Pulmonary artery endothelial cell (primary cell): ENCODE measurements at places on chromosomes 16 and 17.

DNA sequence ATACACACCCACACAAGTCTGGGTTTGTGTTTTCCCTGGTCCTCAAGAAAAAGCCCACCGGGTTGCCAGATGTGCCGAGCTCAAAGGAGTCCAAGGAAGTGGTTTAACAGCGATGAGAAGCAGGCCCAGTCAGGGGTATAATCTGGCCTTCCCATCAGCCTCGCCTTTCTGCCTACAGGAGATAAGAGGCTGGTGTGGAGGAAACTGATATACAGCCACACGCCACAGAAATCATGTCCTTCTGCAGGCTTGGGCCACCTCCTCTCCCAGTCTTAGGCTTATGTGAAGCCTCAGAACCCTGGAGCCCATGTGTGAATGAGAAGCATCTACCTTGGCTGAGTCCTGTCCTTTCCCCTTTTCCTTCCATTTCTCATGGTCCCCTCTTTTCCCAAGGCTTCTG, 43.6 kb upstream of the MMP2 start:
- DNase-seq: no peak

DNA sequence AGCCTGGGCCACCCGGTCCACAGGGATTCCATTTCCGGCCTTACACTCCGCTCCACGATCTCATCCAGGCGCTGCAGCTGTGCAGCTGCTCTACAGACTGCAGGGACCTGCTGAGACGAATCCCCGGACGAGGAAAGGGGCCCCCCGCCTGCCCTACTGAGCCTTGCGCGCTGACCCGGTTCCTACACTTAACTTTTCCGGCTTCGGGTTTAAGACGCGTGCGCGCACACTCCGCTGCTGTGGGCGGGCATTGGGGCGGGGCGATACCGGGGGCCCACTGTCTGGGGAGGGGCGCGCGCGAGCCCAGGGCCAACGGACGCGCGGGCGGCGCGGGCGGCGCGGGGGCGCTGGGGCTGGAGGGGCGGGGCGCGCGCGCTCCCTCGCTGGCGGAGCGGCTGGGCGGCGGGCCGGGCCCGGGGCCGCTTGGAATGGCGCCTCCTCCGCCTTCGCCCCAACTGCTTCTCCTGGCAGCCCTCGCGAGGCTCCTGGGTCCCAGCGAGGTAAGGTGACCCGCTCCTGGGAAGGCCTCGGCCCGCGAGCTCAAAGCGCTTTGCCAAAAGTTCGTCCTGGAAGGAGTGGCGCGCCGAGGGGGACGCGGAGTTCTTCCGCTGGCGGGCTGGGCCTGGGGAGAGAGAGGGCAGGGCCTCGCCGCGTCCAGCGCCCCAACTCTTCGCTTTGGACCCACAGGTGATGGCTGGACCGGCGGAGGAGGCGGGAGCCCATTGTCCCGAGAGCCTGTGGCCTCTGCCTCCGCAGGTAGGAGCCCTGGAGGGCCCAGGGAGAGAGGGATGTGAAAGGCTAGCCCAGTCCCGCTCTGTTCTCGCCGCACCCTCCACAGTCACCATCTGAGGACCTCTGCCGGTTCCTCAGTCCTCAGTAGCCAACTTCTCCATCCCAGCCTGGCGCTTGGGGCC, at the start of gene TP53I13:
TP53I13 (plus strand) TSS at position 371 of the 914 bp plus-strand sequence; CDS start at position 429, 58 bp downstream.
- no peak for DNase-seq

GRCh38 chr16:52491216-52491615, 55.7 kb downstream of the TOX3 start:
- no peak for DNase-seq

- no peak for DNase-seq
Measured at GRCh38 chr17:41615454-41615853, 2.9 kb upstream of the KRT16 start.

DNA sequence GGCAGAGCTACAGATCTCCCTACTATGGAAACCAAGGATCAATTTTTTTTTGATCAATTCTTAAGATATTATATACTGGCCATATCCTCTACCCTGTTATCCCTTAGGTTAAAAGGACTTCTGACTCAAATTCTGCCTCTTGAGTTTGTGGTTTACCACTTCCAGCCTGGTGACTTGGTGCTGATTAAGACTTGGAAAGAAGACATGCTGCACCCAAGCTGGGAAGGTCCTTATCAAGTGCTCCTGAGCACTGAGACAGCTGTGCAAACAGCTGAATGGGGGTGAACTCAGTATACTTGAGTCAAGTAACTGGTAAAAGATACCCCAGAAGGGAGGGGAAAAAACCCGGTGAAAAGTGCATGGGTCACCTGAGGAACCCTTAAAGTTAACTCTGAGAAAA, 20.5 kb upstream of the SPACA3 start:
- DNase-seq: no peak

- no peak for DNase-seq
Measured at GRCh38 chr17:42647778-42648177, 11.3 kb upstream of the TUBG2 start.

GRCh38 chr16:67212766-67213165, 13.8 kb downstream of the ELMO3 start:
- DNase-seq: no peak

DNA sequence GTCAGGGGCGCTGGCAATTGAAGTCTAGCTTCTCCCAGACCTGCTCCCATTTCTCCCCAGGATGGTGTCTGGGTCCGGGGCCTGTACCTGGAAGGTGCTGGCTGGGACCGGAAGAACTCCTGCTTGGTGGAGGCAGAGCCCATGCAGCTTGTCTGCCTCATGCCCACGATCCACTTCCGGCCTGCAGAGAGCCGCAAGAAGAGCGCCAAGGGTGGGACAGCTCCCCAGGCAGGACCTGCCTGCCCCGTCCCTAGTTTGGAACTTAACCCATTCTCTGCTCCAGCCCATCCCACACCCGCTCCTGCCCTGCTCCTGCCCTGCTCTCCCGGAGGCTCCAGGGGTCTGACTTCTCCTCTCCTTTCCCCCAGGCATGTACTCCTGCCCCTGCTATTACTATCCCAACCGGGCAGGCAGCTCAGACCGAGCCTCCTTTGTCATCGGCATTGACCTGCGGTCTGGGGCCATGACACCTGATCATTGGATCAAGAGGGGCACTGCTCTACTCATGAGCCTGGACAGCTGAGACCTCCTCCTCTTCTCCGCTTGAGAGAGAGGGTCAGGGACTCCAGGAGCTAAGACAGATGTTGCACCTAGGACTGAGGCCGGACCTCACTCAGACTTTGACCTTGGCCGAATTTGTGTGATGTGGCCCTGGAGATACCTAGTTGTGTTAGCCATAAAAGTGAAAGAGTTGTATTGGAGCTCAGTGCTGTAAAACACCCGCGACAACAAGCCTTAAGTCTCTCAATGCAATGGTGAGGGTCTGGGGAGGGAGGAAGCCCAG, 814 bp upstream of the KDM6B start:
- DNase-seq: no peak

DNA sequence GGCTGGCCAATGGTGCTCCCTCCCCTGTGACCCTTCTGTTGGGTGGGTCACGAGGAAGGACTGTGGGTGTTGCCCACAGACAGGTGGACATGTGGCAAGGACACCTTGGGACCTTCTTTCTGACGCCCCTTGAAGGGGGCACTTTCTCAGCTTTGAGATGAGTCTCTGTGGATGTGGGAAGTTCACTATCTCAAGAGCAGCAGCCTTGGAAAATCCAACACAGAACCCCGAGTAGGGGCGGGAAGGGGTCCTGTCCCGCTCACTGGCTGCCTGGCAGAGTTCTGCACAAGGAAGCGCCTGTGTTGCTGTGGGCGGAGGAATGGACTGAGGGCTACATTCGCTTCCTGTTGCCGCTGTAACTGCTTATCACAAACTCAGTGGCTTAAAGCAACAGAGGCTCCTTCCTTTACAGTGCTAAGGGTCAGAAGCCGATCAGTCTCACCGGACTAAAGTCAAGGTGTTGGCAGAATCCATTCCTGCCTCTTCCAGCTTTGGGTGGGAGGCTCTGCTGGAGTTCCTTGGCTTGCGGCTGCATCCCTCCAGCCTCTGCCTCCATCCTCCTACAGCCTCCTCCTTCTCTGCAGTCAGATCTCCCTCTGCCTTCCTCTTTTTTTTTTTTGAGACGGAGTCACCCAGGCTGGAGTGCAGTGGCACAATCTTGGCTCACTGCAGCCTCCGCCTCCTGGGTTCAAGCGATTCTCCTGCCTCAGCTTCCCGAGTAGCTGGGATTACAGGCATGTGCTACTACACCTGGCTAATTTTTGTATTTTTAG, 305.2 kb downstream of the SEC14L1 start:
- DNase-seq: no peak

GRCh38 chr17:81488276-81488860, 24.2 kb downstream of the ACTG1 start:
- DNase-seq: no peak

DNA sequence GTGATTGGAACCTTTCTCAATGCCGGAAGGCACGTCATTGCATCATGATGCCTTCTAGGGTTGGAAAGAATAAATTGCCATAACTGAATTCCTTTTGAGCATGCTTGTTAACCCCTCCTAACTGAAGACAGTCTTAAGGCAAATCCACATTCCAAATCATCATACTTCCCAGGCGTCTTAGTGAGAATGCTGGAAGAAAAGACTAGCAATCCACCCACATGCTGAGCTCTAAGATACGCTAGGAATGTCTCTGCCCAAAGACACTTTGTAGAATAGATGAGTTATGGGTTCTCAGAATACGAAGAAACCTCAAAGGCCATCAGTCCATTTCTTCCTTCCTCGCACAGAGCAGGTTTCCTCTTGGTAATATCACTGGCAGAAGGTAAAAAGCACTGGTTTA, 486.5 kb downstream of the HS3ST4 start:
- DNase-seq: no peak

GRCh38 chr17:61405686-61406536, 6.3 kb downstream of the TBX2 start:
- no peak for DNase-seq

- peak; percentile 24 for DNase-seq
Measured at GRCh38 chr17:74798239-74798707, 22.1 kb upstream of the NAT9 start.

- DNase-seq: no peak
Measured at GRCh38 chr17:66865151-66865550, 30.2 kb downstream of the CACNG5 start.

GRCh38 chr17:68197997-68198930, 49.6 kb upstream of the AMZ2 start:
- DNase-seq: no peak

DNA sequence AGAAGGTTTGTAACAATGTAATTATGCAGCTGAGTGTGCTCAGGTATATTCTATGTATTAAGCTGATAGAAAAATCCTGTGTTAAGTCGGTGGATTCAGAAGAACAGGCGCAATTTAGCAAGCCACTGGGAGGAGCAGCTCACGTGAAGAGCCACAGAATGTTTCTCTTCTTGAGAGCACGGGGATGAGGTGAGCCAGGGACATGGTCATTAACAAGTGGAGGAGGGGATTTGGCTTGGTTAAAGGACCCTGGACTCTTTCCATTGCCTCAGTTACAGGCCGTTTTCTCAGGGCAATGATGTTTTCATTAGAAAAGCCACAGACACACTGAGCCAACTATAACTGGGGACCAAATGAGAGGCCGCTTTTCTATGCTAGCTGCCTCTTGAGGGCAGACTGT, 178.7 kb downstream of the SNX29 start:
- DNase-seq: no peak

DNA sequence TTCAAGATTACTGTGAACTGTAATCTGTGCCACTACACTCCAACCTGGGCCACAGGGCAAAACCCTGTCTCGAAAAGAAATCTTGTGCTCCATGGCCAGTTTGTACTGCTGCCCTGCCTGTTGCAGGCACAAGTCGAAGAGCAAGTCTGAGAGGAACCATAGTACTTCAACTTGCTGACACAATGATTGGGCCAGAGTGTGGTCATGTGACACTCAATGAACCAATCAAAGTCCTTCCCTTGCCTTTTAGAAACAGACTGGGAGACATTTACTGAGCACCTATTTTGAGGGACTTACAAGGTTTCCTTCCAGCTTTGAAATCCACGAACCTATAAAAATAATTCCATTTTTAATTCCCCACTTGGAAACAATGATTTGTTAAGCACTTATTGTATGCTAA, 39.8 kb upstream of the TMC5 start:
- no peak for DNase-seq

DNA sequence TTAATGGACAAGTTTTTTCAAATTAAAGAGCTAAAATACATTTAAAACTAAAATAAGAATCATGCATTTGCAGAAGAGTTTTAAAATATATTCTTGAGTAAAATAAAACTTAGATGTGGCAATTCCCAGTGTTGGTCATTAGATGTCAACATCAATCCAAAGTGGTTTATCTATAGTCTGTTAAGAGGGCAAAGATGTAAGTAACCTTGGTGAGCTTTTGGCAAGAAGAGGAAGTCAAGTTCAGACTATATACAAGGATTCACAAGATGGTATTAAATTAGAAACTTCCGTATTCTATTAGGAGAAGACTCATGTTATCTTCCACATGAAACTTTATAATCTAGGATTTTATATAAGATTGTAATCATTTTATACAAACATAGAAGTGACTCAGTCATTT, 73.1 kb downstream of the CEP95 start:
- no peak for DNase-seq

- DNase-seq: no peak
Measured at GRCh38 chr17:74872313-74873036, at the start of gene FDXR. TSS of gene FDXR (minus strand) at chr17:74872994. CDS start at chr17:74872944, 50 bp downstream.

DNA sequence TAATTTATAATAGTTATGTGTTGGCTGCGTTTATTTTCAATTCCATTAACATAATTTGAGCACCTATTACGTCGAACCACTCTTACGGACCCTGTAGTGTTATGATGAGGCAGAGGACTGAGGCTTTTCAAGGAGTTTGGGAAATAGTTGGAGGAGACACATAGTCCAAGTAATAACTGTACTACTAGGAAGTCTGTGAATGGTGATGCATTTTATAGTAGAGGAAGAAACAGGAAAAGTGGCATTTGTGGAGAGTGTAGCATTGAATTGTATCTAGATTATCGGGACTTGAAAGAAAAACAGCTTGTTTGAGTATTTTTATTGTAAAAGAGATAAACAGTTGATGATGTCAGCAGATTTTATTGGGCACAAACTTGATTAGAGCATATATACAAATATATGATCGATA, 1.7 kb downstream of the NFATC3 start:
- no peak for DNase-seq

- peak; percentile 37 for DNase-seq
Measured at GRCh38 chr17:42153919-42154742, 658 bp downstream of the RAB5C start.
